Posterior vena cava (tissue), 2 donors: ENCODE measurements at places on chromosomes 5 and 9.

DNA sequence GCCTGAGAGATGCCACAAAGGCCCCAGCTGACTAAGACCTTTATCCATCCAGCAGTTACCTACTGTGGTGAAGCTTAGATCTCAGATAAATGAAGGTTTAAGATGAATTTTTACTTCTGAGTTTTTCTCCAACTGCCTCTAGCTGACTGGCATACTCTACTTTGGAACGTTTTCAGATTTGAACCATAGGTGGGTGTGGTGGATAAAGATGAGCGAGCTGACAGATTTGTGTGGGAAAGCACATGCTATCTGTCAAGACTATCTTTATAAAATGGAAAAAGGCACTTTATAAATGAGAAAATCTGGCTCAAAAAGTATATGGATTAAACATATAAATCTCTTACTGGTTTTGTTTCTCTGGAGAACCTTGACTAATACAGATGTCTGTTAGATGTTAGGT lies 160.8 kb downstream of the MCTP1 start:
- no peak for DNase-seq

- DNase-seq = no peak
Measured at GRCh38 chr5:35794684-35795375, 61.9 kb upstream of the IL7R start.

GRCh38 chr5:144254552-144254951 lies 83.9 kb downstream of the KCTD16 start:
- DNase-seq = no peak

- no peak for DNase-seq
Measured at GRCh38 chr9:28136113-28136512, 562.8 kb upstream of the C9orf72 start.
